Left ventricle myocardium superior (tissue), 1 donor: ENCODE measurements at places on chromosomes 5 and 9.

DNA sequence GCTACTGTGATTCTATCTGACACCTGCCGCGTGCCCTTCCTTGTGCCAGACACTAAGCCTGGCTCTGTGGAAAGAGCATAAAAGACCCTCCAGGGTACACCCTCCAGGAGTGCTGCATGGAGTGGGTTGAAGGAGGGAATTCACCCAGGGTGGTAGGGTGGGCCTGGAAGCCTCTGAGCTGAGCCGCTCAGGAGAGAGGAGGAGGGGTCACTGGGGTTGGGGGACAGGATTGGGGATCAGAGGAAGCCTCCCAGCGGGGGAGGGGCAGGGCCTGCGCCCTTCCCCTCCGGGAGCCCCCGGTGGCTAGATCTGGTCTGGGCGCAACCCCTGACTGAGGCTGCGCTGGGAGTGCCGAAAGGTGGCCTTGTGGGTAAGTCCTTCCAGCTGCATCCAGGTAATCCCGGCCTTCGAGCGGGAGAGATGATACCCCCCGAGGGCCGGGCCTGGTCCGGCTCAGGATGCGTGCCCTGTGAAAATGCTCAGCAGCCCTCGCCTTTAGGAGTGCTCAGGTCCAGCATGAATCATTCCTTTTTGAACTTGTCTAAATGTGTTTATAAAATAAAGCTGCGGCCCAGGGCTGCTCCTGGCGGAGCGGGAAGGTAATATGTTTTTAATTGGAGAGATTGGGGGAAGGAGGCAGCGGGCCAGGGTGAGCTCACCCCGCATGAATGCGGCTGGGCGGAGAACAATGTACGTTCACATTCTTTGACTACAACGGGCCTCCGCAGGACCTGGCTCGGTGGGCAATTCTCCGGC lies 118.1 kb upstream of the SMIM23 start:
- peak; percentile 78 for DNase-seq

DNA sequence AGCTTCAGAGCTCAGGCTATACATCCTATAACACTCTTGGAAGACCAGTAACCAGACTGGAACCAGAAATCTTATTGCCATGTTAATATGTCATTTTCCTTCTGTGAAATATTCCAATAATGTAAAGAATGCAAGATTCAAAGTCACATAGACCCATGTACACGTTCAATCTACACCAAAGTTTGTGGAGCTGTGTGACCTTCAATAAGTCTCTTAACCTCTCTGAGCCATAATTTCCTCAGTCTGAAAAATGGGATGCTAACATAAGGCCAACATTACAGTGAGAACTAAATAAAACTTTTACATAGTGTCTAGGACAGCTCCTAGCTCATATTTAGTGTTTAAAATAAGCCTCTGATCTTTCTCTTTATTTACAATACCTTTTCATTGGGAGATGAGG lies 70.4 kb downstream of the ARRDC3 start:
- DNase-seq: no peak

DNA sequence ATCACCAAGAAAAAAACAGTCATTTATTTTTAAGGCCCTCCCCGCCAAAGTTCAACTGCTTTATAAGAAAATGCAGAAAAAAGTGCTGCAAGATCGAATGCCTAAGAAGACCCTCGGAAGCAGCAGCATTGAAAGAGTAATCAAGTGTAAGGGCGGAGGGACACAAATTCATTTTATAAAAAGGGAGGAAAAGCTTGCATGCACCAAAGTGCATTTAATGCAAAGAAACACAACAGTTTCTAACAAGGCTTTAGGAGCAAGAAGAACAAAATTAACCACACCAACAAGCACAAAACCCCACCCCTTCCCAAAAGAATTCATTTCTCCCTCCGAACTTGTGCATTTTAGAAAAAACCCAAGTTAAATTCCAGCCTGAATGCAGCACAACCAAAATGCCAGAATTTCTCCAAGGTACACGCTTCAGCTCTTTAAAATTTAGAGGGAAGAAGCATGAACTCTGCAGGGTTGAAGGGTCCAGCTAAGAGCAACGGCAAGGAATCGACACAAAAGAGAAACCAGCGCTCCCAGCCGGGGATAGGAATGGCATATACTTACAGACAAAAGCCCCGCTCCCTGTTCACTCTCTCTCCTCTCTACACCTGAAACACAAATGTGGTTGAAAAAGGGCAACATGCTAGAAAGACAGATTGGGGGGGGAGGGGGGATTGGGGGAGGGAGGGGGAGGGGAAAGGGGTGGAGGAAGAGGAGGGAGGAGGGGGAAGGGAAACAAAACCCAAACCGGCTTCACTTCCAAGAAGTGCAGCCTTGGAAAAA lies at the start of gene NREP:
Gene NREP (minus strand): TSS at position 614 of the 774 bp plus-strand sequence. CDS start 1,422 bp downstream, outside the sequence.
- DNase-seq: peak; percentile 46

DNA sequence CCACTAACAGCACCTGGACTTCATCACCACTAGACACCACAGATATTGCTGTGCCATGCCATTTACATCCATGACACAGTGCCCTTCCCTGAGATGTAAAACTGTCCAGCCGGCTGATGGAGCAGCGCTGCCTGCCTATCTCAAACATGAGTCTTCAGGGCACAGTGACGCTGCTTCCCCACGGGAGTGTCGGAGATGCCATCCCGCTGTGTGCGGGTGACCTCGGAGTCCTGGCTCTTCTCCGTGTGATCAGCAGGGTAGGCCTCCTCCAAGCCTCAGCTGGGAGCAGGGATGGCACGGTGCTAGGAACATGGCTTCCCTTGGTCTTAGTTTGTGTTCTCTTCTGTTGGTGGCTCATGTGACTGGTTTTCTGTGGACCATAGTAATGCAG lies 130.3 kb upstream of the FAM120A start:
- no peak for DNase-seq

- no peak for DNase-seq
These were observed 89.9 kb upstream of the ADAMTS2 start for GRCh38 chr5:179435181-179435580.

DNA sequence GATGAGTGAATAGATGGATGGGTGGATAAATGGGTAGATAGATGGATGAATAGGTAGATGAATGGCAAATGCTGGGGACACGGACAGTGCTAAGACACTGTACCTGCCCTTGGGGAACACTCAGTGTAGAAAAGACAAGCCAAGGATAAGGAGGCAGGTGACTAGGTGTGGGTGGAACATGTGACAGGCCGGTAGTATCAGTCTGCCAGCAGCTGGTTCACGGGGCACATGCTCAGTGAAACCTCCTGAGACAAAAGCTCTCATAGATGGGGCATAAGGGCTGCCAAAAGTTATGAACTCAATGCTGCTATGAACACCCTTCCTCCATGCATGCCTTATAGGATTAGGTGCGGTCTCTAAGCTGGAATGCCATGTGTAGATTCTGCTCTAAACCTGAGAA lies 71.0 kb downstream of the C5orf15 start:
- no peak for DNase-seq

- no peak for DNase-seq
These were observed 20.9 kb upstream of the DMXL1 start for GRCh38 chr5:119049824-119050449.

DNA sequence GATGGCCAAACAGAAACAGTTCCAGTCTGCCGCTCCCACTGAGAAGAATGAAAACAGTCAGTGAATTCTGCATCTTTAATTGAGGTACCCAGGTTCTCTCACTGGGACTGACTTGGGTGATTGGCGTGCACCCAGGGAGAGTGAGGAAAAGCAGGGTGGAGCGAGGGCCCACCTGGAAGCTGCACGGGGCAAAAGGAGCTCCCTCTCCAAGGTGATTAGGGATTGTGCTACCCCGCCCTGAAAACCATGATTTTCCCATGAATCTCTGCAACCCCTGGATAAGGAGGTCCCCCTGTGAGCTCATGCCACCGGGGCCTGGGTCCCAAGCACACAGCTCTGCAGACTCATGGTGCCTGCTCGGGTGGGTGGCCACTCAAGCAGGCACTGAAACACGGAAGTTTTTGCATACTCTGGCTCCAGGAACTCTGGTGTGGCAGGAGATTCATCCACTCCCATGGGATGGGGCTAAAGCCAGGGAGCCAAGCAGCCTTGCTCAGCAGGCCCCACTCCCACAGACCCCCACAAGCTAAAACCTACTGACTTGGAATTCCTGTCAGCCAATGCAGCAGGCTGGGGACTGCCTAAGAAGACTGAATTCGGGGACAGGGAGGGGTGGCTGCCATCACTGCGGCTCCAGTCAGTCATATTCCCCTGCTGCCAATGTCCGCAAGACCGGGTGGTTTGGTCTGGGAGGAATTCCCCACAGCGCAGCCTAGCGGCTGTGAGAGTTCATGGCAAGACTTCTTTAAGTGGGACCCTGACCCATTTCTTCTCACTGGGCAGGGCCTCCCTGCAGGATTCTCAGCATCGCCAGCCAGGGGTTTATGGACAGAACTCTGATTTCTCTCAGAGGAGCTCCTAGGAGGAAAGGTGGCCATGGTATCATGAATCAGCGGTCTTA lies 652.2 kb upstream of the RGMB start:
- no peak for DNase-seq

DNA sequence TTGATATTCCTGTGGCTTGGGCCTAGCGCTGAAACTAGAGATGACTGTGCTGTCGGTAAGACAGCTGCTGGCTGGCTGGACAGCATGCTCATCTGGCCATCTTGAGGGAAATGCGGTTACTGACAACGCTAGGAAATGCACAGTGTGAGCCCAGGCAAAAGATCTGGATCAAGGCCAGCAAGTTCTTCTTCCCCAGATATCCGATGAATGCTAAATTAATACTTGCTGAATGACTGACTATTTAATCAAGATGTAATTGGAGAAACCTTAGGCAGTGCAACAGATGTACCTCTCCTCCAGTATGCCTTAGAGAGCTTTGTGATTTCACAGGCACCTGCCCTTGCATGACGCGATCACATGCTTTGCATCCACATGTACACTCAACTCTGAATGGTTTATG lies 659.1 kb downstream of the EFNA5 start:
- DNase-seq: no peak

DNA sequence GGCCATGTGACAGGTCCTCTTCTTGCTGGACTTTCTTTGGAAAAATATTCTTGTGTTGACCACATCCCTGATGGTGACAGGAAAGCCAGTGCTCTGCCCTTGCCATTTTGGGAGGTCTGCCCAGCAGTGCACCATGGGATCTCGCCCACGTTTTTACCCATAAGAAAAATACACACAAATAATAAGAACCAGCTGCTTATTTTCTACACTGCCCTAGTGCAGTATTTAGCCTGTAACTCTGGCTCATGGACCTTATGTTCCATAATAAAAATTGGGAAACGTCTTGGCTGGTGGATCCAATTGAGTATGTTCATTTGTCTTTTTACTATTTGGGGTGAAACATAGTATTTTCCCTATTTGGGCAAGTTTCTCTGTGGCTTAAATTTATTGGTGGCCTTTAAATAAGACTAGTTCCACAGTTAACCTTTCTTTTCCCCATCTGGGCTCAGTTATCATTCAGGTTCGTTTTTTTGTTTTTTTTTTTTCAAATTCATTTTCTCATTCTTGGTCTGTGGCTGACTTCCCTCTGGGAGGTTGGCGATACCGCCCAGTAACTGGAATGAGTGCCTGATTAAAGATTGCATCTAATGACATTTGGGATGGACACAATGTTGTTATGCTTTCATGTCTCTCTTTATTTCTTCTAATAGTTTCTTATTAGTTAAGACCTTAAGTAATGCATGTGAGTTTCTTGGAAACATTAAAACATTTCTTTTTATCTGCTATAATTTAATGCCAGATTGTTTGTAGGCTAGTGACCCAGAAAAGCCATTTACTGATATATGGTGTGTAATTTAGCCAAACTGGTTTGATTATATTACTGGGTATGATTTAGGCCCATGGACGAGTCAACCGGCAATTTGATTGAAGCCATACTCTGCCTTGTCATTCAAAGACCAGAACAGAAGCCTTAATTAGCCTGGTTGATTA lies 163.7 kb downstream of the FGF10 start:
- DNase-seq: no peak

- DNase-seq: no peak
These were observed 152.1 kb downstream of the GNA14 start for GRCh38 chr9:77495834-77496671.

DNA sequence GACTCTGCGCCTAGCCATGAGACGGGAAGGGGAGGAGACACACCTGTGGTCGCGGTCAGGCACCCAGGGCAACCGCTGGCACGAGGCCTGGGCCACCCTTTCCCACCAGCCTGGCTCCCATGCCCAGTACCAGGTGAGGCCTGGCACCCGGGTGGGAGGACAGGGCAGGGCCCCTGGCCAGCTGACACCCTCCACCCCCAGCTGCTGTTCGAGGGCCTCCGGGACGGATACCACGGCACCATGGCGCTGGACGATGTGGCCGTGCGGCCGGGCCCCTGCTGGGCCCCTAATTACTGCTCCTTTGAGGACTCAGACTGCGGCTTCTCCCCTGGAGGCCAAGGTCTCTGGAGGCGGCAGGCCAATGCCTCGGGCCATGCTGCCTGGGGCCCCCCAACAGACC lies 5.0 kb downstream of the MAMDC4 start:
- peak; percentile 24 for DNase-seq

DNA sequence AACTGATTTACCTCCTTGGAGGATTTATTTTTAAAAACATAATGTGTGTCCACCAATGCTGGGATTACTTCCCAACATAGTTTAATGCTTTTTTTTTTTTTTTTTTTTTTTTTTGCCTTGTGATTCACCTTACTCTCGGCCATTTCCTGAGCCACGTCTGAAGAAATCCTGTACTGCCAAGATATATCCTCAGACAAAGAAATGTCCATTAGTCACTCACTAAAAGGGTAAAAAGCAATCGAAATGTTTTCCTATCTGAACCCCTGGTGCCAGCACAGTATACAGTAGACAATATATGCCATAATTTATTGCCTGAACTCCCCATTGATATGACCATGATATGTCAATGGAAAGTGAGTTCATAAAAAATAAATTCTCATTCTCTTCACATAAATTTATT lies 344.1 kb downstream of the BNC2 start:
- DNase-seq: no peak

- DNase-seq: no peak
These were observed 90.8 kb downstream of the ATPSCKMT start for GRCh38 chr5:10158886-10159285.

DNA sequence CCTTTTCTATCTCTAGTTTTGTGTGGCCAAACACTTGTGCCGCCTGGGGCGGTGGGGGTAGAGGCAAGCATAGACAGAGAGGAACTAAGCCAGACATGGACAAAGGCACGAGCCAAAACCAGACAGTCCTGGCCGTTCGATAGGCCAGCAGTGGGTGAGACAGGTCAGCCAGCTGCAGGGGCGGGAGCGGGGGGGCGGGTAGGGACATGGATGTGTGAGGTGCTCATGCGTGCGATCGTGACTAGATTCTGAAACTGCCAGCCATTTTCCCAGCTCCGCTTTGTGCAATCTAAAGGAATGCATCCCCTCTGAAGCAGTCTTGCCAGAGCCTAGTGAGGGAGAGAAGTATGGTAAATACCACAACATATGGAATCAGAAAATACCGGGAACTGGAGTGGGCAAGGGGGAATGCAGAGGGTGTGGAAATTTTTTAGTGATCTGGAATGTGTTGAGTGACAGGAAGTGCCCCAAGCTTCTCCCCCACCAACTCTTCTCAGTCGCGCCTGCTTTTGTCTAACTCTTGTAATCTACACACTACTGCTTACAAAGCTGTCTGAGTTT lies 111.9 kb downstream of the NR6A1 start:
- peak; percentile 79 for DNase-seq

DNA sequence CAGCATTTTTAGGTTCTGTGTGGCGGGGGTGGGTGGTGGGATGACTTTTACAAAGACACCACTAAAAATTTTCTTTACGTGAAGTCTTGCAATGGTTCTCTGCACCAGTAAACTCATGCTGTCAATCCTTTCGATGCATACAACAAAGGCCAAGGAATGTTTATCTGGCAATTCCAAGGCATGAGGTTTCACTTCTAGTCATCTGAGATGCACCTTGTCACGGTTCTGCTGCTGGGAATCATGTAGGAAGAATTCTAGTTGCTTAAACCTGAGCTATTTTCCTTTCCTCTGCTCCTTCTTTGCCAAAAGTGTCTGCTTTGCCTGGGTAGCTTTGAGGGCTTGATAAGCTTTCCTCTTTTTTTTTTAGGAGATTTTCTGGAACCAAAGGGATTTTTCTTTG lies 1204.5 kb upstream of the SEMA6A start:
- no peak for DNase-seq
